Activated T-cell treated with anti-CD3 and anti-CD28 coated beads, Interleukin-2, amount 50 U/mL, for 4 hours (primary cell): ENCODE measurements at places on chromosomes 2 and 18. TPM values are rescaled to one million over a fixed set of nuclear protein-coding genes. Genes with fewer than 3 reads are reported as not detected.

DNA sequence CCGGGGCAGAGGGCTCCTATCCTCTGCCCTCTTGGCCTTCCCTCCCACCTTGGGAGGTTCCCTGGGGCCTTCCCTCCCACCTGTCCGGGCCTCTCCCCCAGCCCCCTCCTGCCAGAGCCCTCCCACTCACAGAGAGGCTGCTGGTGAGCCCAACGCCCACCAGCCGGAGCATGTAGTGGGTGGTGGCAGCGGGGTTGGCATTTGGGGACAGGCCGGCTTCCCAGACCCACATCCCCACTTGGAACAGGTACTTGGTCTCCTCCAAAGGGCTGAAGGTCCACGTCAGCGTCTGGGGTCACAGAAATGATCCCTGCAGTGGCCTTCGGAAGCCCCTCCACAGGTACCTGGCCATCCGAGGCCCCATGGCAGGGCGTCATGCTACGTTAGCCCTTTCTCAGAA is 19.3 kb downstream of the CFAP65 start:
- DNase-seq: no peak

- DNase-seq: no peak
Observed at GRCh38 chr2:95350368-95350767, 52.1 kb upstream of the FAHD2A start.

The CXCR1 gene
- not detected for total RNA-seq

- DNase-seq: no peak
Observed at GRCh38 chr18:24567199-24567598, 106.8 kb downstream of the HRH4 start.

GRCh38 chr18:29271501-29271900 is 1094.6 kb upstream of the CDH2 start:
- DNase-seq: no peak
